ENCODE measurements at places on chromosomes 16 and 17. TPM values are rescaled to one million over a fixed set of nuclear protein-coding genes. Genes with fewer than 3 reads are reported as not detected.
A peak's percentile ranks its signal among the peaks of the same experiment; 100 is the strongest.

GRCh38 chr17:61203671-61204131 is 195.9 kb upstream of the TBX2 start:
- peak overlapping the region; percentile 58 for H3K27ac ChIP-seq
- no peaks in the 10 kb centered on the region for H3K4me1 ChIP-seq
- no peaks in the 10 kb centered on the region for H3K27me3 ChIP-seq
- H3K4me3 ChIP-seq: no peak overlapping the region
- no peak for DNase-seq

- H3K4me3 ChIP-seq: no peak overlapping the region
- no peaks in the 10 kb centered on the region for H3K27me3 ChIP-seq
- peaks cover 10% of the 10 kb centered on the region for H3K4me1 ChIP-seq
- no peak for DNase-seq
These were observed 199.5 kb upstream of the CIBAR2 start for GRCh38 chr16:85311741-85312140.

Gene MYH2
- not detected for total RNA-seq

Gene CD300H
- total RNA-seq: not detected

- H3K27me3 ChIP-seq: no peaks in the 10 kb centered on the region
- no peaks in the 10 kb centered on the region for H3K36me3 ChIP-seq
- no peaks in the 10 kb centered on the region for H3K4me1 ChIP-seq
- H3K4me3 ChIP-seq: no peak overlapping the region
These were observed 144.6 kb downstream of the DNAH9 start for GRCh38 chr17:11742886-11743285.

Gene MYL4
- not detected for total RNA-seq

DNA sequence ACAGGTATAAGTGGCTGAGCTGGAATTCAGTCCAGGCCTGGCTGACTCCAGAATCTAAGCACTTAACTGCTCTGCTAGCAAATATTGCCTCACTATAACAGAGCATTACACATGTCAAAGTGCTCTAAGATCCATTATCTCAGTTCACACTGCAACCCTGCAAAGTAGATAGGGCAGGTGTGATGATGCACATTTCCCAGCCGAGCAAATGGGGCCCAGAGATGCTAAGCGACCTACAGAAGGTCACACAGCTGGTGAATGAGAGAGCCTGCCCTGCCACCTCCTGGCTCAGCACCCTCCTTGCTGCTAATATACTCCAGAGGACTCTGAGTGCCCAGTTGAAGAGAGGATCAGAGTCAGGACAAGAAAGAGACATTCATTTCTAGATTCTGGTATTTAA is 73.6 kb upstream of the CCL1 start:
- no peak overlapping the region for H3K4me3 ChIP-seq
- peaks cover 6% of the 10 kb centered on the region for H3K27me3 ChIP-seq
- H3K36me3 ChIP-seq: no peaks in the 10 kb centered on the region
- H3K4me1 ChIP-seq: no peaks in the 10 kb centered on the region
- DNase-seq: no peak

GRCh38 chr16:30399435-30400186 is 4.4 kb downstream of the ZNF48 start:
- H3K27ac ChIP-seq: peak overlapping the region; percentile 87
- no peaks in the 10 kb centered on the region for H3K27me3 ChIP-seq
- peak overlapping the region; percentile 92 for H3K4me3 ChIP-seq
- H3K36me3 ChIP-seq: peaks cover 6% of the 10 kb centered on the region

DNA sequence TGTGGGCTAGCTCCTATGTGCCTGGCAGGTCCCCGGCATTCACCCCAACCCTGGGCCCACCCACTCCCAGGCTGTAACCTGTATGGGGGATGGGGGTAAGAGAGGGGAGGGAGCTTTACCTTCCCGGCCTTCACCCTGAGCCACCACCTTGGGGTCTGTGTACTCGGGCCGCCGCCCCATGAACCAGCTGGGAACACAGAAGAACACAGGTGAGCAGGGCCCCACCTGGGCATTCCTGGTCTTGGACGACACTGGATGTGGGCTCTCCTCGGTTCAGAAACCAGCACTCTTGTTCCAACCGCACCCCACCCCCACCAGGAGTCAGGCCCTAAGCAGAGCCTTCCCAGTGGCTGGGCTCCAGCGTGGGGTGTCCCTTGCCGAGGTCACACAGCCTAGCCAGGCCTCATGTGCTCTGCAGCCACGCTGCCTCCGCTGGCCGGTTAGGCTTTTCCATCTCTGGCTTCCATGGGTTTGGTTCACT is 18.8 kb downstream of the B9D1 start:
- H3K4me3 ChIP-seq: no peak overlapping the region
- DNase-seq: no peak
- no peaks in the 10 kb centered on the region for H3K36me3 ChIP-seq
- peaks cover 9% of the 10 kb centered on the region for H3K4me1 ChIP-seq

Gene PSMC5
- total RNA-seq: 63.2 TPM

Gene CCDC200
- not detected for total RNA-seq

Gene BRIP1
- total RNA-seq: 1.4 TPM

- H3K36me3 ChIP-seq: no peaks in the 10 kb centered on the region
- H3K27ac ChIP-seq: peak overlapping the region; percentile 93
- H3K27me3 ChIP-seq: no peaks in the 10 kb centered on the region
- H3K4me3 ChIP-seq: no peak overlapping the region
- DNase-seq: peak; percentile 83
These were observed 8.2 kb downstream of the SYNGR2 start for GRCh38 chr17:78176548-78177025.

Gene JPH3
- total RNA-seq: 5.2 TPM

GRCh38 chr17:9108146-9108545 is 86.8 kb downstream of the NTN1 start:
- no peak for DNase-seq
- no peaks in the 10 kb centered on the region for H3K36me3 ChIP-seq
- H3K27me3 ChIP-seq: no peaks in the 10 kb centered on the region
- no peak overlapping the region for H3K27ac ChIP-seq
- H3K4me3 ChIP-seq: no peak overlapping the region
- H3K4me1 ChIP-seq: no peaks in the 10 kb centered on the region

DNA sequence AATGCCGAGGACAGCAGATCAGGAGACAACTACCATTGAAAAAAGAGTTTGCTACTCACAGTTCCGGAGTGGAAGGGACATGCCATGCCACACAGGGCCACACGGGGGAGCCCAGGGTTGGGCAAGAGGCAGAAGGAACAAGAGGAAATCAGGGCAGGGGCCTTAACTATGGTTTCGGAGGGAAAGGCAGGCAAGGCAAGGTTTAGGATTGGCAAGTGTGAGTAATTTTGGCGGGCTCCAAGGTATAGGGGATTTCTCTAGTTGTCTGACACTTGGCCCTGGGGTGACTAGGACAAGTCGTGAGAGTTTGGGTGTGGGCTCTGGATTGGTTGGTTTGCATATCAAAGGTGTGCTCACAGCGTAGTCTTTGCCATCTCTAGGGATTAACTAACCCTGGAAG is 27.0 kb upstream of the NTN1 start:
- DNase-seq: peak; percentile 59
- H3K27ac ChIP-seq: no peak overlapping the region
- no peaks in the 10 kb centered on the region for H3K4me1 ChIP-seq
- no peaks in the 10 kb centered on the region for H3K36me3 ChIP-seq
- H3K4me3 ChIP-seq: no peak overlapping the region

Gene KRT39
- not detected for total RNA-seq

Gene LITAFD
- not detected for total RNA-seq

DNA sequence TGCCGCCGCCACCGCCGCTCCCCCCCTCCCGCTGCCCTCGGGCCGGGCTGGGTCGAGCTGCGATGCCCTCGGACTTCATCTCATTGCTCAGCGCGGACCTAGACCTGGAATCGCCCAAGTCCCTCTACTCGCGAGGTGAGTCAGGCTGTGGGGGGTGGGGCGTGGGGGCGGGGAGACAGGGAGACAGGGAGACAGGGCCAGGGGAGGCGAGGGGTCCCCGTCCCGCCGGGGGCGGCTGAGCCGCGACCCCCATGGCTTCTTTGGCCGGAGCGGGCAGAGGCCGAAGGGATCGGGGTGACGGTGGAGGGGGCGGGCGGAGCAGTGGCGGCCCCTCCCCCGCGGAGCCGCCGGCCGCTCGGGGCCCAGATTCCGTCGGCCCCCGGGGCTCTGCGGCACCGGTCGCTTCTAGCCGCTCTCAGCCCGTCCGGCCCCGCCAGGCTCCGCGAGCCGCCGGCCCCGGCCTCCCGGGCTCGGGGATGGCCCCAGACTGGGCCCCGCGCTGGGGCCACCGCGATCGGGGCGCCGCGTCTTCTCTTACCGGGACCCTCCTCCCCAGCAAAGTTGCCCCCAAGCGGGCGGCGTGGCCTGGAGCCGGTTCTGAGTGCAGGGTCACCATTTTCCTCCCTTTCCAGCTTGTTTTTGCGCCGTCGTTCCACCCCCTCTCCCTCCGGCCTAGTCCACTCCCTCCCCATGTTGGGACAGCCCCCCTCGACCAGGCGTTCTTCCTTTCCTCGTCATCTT is 644 bp downstream of the NFAT5 start:
- peak overlapping the region; percentile 88 for H3K4me3 ChIP-seq
- H3K36me3 ChIP-seq: no peaks in the 10 kb centered on the region
- H3K4me1 ChIP-seq: peaks cover 43% of the 10 kb centered on the region

DNA sequence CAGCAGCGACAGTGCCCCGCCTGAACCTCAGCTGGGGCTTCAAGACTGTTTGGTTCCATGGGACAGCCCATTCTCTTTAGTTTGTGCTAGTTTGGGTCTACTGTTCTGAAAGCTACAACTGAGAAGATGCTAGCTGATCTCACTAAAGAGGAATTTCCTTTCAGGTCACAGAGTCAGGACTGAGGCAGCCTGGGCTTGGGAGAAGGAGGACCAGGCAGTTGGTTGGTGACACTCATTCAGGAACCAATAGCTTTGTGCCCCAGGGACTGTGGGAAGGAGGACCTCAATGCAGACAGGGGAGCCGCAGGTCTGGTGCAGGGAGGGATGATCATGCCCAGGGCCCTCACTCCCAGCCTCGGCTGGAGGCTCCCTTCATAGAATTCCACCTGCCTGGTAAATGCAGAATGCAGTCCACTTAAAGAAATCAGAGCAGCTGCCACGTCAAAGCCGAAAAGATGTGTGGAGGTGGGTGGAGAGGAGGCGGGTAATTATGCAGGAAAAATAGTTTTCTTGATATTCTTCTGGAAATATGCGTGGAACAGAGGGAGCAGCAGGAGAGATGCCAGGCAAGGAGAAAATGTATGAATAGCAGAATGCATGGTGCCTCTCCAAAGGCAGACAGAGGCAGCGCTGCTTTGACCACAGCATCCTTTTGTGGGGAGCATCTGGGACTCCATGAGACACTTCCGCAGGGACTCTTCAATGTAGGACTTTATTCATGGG is 32.6 kb upstream of the ZFP90 start:
- no peak overlapping the region for H3K4me3 ChIP-seq
- H3K4me1 ChIP-seq: no peaks in the 10 kb centered on the region
- no peaks in the 10 kb centered on the region for H3K36me3 ChIP-seq
- no peak overlapping the region for H3K27ac ChIP-seq
- peaks cover 7% of the 10 kb centered on the region for H3K27me3 ChIP-seq
- no peak for DNase-seq

DNA sequence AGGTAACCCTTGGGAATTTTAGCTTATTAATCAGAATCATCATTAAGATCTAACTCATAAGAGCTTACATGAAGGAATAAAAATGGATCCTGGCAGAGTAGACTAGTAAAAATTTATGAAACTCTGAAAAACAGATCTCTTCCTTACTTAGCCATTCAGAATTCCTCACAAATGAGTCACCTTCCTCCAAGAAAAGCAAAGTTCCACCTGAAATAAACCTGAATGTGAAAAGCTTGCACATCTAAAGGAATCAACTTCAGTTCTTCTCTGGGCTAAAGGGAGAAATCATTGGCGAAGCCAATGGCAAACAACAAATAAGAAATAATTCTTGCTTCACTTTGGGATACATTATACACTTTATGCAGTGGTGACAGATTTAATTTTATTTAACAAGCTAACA is 22.7 kb downstream of the MYO1D start:
- H3K27ac ChIP-seq: peak overlapping the region; percentile 83
- no peaks in the 10 kb centered on the region for H3K36me3 ChIP-seq
- peaks cover 3% of the 10 kb centered on the region for H3K4me1 ChIP-seq
- no peak for DNase-seq

DNA sequence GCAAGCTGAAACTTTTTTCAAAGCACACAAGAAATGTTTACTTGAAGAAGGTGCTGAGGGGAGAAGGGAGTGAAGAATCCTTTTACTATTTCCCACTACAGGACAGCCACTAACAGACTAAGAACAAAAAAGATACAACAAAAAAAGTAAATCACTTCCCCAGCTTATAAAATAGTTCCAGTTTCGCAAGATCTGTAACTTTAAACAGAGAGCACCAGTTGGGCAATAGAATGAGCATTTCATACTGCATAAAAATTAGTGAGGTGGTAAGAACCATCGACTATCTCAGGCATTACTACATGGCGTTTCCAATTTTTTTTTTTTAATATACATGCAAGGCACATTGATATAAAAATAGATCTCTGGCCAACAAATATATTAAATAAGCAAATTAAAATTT is 11.1 kb downstream of the CRYBA1 start:
- H3K36me3 ChIP-seq: no peaks in the 10 kb centered on the region
- H3K27ac ChIP-seq: peak overlapping the region; percentile 57
- no peaks in the 10 kb centered on the region for H3K27me3 ChIP-seq
- H3K4me3 ChIP-seq: no peak overlapping the region
- no peak for DNase-seq

GRCh38 chr17:40278414-40278813 is 9.3 kb upstream of the CDC6 start:
- H3K27me3 ChIP-seq: no peaks in the 10 kb centered on the region
- DNase-seq: no peak
- H3K4me1 ChIP-seq: peaks cover 3% of the 10 kb centered on the region
- H3K36me3 ChIP-seq: peaks cover 54% of the 10 kb centered on the region

DNA sequence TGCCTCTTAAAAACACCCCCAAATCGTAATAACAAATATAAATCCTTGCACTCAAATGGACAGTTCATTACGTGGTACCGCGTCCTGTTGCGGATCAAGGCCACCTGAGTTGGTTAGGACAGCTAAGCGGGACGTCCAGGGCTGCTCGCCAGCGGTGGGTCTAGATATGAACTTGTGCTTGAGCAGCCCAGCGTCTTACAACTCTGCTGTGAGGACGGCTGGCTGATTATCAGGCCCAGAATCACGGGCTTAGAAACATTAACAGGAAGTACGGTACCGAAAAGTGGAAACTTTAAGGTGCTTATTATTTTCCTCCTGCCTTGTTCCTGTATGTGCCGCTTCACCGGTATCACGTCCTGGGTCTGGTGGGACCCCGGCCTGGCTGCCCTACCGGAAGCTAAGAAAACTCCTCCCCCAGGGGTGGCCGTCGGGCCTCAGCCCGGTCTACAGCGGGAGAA is 832 bp upstream of the SRRM2 start:
- peaks cover 34% of the 10 kb centered on the region for H3K4me1 ChIP-seq
- H3K27me3 ChIP-seq: no peaks in the 10 kb centered on the region
- peak overlapping the region; percentile 98 for H3K27ac ChIP-seq
- H3K4me3 ChIP-seq: peak overlapping the region; percentile 89
- no peaks in the 10 kb centered on the region for H3K36me3 ChIP-seq

DNA sequence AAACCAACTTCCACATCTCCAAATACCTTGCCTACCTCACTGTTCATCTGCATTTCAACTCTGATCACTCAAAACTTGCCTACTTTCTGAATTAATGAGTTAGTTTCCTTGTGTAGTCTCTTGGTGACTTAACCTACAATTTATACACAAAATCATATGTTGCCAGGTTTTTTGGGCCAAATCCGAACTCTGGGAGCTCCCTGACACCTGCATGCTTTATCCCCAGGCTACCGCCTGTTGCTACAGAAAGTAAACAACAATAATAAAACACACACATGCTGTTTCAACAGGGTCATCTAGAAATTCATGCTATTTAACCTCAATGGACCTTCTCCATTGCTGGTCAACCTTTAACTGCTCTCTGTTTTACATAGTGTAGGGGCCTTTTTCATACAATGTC is 104.5 kb upstream of the AXIN2 start:
- no peak for DNase-seq
- no peaks in the 10 kb centered on the region for H3K4me1 ChIP-seq
- no peaks in the 10 kb centered on the region for H3K27me3 ChIP-seq
- H3K27ac ChIP-seq: no peak overlapping the region
- no peak overlapping the region for H3K4me3 ChIP-seq

Measured in transverse colon (tissue), 4 donors.